ENCODE measurements at places on chromosomes 16 and 17. TPM values are rescaled to one million over a fixed set of nuclear protein-coding genes. Genes with fewer than 3 reads are reported as not detected.

- no peak for DNase-seq
These were observed 12.1 kb upstream of the CBFB start for GRCh38 chr16:67016681-67017420.

The PPY gene
- total RNA-seq = not detected

The HCRT gene
- total RNA-seq = not detected

GRCh38 chr17:11935734-11936406 is 61.4 kb downstream of the ZNF18 start:
- DNase-seq = peak; percentile 30

The FOXN1 gene
- not detected for total RNA-seq

DNA sequence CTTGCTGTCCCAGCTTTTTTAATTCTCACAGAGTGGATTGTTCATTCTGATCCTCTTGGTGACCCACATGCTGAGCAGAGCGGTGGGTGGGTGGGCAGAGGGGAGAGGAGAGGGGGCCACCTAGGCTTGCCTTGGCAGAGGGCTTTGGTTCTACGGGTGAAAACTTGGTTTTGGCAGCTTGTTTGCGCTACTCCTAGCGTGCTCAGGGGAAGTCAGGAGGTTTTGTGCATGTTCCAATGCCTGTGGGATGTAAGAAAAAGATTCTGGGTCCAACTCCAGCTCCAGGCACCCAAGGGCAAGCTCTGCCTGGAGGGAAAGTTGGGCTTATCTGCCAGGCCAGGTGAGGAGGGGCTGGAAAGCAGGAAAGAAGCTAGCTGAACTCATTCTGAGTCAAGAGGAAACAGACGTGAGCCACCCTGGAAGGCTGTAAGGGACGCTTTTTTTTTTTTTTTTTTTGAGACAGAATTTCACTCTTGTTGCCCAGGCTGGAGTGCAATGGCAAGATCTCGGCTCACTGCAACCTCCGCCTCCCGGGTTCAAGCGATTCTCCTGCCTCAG is 169.1 kb downstream of the WSCD1 start:
- no peak for DNase-seq

DNA sequence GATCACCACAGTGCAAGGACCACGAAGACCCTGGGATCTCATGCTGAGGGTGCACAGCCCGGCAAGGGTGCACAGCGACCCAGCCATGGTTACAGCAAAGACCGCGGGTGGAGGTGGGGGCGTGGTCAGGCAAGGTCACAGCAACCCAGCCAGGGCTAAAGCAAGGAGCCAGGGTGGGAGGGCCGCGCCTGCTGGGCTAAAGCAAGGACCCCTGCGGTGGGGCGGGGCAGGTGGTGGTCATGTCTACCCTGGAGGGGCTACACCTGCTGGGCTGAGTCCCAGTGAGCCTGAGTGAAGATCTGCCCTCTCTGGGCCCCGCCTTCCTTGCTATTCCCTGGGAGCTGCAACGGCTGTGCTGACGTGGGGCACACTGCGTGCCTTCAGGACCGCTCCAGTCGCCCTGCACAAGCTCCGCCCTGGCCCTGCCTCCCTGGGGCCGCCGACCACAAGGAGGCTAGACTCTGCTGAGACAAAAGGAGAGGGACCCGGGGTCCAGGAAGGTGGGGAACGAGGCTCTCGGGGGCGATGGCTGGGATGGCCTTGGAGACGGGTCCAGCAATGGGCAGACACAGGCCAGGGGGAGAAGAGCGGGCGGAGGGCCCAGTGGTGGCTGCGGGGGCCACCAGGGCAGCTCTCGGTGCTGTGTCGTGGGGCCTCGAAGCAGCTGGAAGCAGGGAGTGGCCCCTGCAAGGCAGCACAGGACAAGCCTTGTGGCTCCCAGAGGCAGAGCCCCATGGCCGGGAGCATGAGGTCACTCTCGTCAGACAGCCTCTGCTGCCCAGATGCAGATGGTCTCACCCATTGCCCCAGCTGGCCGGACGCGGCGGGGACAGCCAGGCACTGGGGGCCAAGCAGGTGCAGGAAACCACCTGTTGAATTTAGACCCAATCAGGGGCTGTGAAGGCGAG is 52.8 kb downstream of the CBFA2T3 start:
- no peak for DNase-seq

DNA sequence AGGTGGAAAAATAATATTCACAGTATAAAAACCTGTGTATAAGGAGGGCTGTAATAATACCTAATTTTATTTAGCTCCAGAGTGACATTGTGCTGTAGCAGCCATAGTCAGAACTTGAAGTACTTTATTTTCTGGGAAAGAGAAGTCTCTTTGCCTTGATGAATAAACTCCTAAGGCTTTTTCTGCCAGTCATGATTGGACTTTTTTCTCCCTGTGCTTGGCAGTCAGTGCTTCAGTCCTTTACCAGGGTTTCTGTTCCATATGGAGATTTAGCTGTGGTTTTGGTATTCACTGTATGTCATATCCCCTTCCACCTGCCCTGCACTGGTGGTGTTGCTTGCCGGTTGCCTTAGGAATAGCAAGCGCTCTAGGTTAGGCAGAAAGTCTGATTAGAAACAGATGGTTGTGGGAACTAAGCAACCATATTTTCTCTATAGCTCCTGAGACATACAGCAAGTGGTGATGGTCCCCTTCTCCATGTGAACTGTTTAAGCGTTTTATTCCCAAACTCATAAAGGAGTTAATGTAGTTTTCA is 24.7 kb downstream of the DDX42 start:
- DNase-seq = no peak

DNA sequence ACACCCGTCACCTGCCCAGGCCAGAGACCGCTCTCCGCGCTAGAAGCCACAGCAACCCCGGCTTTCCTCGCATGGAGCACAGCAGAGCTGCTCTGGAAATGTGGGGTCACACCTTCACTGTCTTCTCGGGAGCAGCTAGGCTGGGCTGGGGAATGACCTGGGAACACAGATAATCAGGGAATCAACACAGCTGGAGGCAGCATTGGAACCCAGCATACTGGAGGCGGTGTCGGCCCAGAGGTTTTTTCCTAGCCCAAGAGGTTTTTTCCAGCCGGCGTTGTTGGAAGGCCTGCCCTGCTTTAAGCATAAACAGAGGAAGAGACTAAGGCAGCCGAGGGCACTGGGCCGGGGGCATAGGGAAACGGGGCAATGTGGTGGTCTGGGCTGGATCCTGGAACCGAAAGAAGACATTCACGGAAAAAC is 791 bp upstream of the PLD6 start:
- no peak for DNase-seq

DNA sequence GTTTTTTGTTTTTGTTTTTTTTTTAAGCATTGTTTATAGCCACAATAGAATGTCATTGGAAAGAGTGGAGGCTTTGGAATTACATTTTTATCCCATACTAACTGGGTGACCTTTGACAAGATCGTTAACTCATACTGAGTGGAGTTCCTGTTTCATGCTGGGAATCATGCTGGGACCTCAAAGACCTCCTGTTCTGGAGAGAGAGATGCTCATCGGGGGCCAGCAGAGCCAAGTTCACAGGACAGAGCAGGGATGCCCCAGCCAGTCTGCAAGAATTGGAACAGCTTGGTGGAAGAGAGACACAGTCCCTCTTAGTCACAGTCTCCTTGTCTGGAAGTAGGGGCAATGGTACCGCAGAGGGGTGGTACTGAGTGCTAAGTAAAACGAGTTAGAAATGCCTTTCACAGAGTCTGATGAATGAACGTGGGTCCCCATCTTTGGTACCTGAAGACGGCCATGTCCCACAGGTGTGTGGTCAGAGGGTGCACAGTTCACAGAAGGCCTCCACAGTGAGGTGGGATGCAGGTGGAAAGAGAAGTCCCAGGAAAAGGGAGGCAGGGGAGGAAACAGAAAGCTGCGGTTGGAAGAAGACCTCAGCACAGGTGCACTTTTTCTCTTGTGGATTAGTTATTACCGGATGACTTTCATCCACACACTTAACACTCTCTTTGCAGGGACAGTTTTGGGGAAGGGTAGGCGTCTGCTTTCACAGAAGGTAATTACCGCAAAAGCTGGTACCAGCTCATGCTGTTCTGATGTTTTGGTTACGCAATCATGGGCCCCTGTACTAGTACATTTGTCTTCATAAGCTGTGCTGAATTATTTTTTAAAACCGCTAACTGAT is 147.8 kb downstream of the PRKCA start:
- DNase-seq = no peak

DNA sequence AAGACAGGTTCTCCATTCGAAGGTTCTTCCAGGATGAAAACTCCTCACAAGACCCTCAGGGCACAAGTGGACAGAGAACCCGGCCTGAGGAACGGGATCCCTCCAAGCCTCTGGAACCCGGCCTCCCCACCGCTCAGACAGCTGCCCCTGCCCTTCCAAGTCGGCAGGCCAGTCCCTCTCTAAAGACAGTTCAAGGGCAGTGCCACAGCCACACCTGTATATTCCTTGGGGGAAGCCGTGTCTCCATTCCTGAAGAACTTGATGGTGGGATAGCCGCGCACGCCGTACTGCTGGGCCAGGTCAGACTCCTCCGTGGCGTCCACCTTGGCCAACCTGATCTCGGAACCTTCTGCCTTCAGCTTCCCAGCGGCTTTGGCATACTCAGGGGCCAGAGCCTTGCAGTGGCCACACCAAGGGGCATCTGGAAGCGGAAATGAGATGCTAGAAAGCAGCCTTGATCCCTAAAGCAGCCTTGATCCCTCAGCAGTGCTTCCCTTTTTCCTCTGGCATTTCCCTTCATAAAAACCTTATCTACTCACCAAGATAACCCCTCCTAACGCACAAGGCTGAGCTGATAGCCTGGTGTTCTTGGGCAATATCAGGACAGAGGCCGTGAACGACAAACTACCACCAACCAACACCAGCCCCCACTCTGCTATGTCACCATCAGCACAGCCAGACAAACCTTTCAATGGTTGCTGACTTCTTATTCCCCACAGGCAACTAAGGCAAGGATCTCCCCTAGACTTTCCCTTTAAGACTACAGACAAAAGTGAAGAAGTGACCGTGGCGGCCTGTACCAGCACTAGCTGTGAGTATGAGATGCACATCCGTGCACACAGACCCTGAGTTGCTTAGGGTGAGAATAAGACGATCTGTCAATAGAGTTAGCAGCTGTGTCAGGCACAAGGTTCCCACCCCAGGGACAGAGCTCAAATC is 1.1 kb downstream of the P4HB start:
- no peak for DNase-seq

- DNase-seq = no peak
These were observed 31.3 kb upstream of the C17orf78 start for GRCh38 chr17:37344519-37344918.

The SLC2A4 gene
- 0.31 TPM for total RNA-seq

DNA sequence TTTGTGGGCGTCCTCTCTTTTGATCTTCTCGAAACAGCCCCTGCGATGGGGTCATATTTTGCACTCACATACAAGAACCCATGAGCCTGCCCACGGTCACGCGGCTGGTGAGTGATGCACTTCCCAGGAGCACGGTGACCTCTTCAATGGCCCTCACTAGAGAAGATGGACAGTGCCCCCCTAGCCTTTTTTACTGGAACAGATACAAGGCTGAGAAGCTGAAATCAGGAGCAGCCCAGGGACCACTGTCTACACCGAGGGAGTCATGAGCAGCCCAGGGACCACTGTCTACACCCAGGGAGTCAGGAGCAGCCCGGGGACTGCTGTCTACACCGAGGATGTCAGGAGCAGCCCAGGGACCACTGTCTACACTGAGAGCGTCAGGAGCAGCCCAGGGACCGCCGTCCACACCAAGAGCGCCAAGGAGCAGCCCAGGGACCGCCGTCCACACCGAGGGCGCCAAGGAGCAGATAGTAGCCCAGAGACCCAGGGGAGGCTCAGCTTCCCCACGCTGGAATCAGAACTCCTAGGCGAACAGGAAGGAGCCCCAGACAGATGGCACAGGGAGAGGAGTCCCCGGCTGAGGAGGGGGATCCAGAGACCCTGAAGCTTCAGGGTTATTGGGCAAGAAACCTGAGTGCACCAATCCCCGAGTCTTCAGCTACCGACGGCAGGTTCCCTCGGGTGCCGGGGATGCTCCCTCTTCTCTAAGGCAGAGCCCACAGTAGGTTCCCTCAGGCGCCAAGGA is 23.7 kb downstream of the ACSF3 start:
- DNase-seq = no peak

The FSCN2 gene
- 1.2 TPM for total RNA-seq

DNA sequence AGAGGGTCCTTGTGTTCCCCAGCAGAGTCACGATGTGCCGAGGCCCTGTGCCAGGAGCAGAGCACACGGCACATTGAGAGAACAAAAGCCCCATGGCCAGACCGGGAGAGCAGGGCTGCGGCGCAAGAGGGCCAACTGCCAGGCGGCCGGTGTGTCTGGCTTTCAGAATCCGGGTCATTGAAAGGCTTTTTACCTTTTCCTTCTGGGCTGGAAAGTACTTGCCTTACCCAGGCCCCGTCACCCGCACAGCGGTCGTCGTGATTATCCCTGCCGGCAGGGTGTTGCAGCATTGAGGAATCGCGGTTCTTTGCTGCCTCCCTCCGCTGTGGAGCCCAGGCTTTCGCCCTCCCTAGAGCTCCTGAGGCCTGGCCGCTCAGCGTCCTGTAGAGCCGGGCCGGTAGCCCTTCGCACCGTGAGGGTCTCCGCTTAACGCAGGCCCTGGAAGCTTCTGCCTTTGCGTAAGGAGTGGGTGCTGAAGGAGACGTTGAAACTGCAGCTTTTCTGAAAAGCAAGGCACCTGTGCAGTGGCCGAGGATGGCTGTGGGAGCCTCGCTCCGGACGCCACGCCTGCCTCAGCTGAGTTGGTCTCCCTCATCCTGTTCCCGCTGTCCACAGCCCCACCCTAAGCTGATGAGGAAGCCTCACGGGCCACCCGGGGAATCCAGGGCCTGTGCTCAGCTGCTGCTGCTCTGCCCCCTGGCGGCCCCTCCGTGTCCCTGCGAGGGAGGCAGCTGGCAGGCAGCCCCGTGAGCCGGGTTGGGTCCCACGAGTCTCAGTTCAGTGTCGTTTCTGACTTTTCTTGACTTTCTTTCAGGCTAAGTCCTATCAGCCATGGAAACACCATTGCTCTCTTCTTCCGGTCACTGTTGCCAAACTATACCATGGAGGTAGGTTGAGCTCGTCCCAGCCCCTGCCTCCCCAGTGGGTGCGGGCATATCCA is 8.6 kb upstream of the MC1R start:
- DNase-seq = no peak

The SNX11 gene
- 28.1 TPM for total RNA-seq

DNA sequence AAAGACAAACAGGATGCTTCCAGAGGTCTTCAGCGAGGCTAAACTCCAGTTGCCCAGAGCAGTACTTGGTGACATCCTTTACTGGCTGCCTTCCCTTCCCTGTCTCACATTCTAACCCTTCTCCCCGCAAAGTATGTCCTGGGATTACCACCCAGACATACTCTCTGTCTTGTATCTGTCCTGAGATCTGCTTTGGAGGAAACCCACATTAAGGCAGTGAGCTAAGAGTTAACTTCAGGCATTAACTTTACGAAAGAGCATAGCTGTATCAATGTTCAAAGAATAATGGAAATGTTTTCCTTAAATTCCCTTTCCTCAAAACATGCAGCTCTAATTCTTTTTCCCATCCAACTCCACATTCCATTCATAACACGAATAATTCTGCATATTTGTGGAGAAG is 385.2 kb downstream of the NPIPA8 start:
- no peak for DNase-seq

The MYL4 gene
- total RNA-seq = 0.49 TPM

DNA sequence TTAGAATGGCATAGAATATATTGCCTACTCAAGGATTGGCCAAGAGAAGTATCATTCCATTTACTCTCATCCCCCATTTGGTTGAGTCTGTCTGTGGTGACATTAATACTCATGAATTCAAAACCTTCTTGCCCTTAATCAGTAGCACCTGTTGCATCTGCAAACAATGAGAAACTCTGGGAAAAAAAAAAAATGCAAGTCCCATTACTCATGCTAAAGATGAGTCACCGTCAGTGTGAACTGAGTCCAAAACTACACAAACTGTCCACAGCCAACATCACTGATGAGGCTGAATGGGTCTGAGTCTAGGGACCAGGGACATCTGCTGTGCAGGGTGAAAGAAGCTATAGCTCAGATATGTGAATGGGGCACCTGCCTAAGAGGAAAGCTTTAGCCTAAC is 96.9 kb upstream of the ADAMTS18 start:
- DNase-seq = peak; percentile 36

The PIK3R6 gene
- total RNA-seq = not detected
